Fibroblast of skin of back (primary cell): ENCODE measurements at places on chromosomes 5 and 9.
A peak's percentile ranks its signal among the peaks of the same experiment; 100 is the strongest.

DNA sequence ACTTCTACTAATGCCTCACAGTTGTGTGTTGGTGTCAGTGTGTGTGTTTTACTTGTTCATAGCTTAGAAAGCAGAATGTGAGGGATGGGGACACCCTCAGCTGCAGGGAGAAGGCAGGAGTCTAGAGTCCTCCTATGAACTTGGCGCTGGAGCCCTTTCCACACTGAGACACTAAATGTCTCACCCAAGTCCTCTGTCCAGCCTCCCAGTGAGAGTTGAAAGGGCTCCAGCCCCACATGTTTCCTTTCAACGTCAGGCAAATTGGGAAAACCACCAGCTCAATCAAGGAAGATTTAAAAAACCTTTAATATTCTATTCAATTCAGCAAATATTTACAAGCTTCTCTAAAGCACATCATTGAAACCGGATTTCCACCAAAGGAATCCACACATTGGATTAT is 167.6 kb upstream of the MSX2 start:
- no peak for DNase-seq

GRCh38 chr9:102587281-102587680 is 407.9 kb upstream of the CYLC2 start:
- DNase-seq = no peak

DNA sequence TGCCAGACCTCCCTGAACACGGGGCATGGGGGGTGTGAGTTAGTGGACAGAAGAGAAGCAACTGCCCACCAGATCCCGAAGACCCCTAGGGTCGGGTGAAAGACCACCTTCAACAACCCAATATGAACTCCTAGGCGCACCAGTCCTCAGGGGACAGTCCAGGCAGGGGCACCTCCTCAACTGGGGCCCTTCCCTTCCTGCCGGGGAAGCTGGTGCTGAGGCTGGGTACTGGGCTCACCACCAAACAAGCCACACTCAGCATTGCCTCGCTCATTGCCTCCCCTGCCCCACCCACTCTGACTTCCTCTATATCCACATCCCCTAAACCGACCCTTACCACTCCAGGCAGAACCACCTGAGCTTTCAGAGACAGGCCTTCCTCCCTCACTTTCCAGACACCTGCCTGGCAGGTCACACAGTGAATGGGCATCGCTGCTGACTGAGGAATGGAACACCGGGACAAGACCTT is 42.5 kb downstream of the SEMA4D start:
- no peak for DNase-seq

- no peak for DNase-seq
Measured at GRCh38 chr5:33065131-33065530, 354.0 kb downstream of the NPR3 start.

GRCh38 chr5:122415801-122416120 is 103.7 kb downstream of the SNCAIP start:
- DNase-seq = no peak

- no peak for DNase-seq
Measured at GRCh38 chr5:5158472-5158895, 18.4 kb downstream of the ADAMTS16 start.

DNA sequence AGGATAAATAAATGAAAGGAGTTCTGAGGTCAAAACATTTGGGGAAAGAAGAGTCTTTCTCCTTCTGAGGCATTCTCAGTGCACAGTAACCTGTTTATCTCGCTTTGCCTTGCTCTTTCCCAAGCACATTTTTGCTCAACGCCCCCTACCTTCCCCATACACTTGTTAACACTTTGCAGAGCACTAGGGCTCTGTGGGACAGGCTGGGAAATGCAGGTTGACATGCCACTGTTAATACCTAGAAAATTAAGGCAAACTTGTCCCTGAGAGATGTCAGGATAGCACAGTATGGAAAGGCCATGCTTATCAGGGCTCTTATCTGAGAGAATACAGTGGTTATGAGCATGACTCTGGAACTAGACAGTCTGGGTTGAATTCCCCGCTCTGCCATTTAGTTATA is 152.0 kb downstream of the DOCK8 start:
- no peak for DNase-seq

GRCh38 chr9:127055745-127056402 is 66.6 kb downstream of the ANGPTL2 start:
- DNase-seq = no peak

DNA sequence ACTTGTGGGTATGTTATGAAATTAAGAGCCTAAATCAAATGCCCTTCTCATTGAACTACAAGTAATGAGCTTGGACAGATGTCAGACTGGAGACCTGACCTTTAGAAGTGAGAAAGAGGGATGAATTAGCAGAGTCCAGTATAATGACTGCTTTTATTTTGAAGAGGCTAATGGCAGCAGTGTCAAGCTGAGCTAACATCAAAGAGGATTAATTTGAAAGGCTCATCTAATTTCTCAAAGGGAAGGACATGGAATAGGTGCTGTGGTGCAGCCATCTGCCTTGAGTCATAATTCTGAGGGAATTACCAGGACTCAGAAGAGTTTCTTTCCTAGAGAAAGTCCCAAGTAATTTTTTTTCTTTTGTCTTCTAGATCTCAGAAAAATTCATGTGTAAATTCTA is 57.6 kb downstream of the FAM81B start:
- no peak for DNase-seq

GRCh38 chr5:173334808-173335207 is 6.6 kb upstream of the STC2 start:
- DNase-seq = peak; percentile 63

GRCh38 chr5:172612771-172613170 is 28.3 kb upstream of the NEURL1B start:
- no peak for DNase-seq

DNA sequence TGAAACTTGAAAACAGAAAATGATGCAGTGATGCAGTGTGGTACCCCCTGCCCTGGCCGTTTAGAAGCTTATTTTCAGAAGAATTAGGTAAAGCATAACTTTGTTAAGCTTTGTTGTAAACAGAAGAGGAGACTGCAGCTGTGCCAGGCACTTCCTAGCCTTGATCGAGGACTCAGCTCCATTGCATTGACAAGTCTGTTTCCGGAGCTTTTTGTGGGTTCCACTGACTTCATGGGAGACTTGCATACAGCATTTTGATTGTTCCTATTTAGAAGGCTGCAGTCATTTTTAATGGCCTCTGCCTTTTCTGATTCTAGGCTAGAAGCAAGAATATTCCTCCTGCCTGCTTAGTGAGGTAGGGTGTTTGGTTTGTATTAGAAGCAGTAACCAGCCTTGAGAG is 12.3 kb downstream of the MVB12B start:
- DNase-seq = no peak

GRCh38 chr5:157516626-157517325 is 56.8 kb downstream of the NIPAL4 start:
- DNase-seq = peak; percentile 95

DNA sequence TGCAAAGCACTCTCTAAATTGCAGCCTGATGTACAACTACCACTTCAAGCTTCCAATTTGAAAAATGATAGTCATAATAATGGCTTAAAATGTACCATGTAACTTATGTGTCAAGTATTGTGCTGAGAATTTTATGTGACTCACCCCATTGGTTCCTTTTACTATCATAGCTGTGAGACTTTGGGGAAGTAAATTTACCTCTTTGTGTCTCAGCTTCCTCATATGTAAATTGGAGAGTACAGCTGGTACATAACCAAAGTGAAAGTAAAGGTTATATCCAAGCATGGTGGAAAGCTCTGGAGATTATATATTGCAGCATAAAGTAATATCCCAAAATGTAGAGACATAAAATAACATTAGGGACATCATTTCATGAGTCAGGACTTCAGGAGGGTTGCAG is 2200.4 kb upstream of the C9orf72 start:
- no peak for DNase-seq

- no peak for DNase-seq
Measured at GRCh38 chr9:70566751-70567150, 152.3 kb upstream of the KLF9 start.

GRCh38 chr9:103397868-103398600 is 402.9 kb downstream of the CYLC2 start:
- DNase-seq = peak; percentile 33

- peak; percentile 74 for DNase-seq
Measured at GRCh38 chr5:89703817-89704216, 705.7 kb downstream of the CETN3 start.

DNA sequence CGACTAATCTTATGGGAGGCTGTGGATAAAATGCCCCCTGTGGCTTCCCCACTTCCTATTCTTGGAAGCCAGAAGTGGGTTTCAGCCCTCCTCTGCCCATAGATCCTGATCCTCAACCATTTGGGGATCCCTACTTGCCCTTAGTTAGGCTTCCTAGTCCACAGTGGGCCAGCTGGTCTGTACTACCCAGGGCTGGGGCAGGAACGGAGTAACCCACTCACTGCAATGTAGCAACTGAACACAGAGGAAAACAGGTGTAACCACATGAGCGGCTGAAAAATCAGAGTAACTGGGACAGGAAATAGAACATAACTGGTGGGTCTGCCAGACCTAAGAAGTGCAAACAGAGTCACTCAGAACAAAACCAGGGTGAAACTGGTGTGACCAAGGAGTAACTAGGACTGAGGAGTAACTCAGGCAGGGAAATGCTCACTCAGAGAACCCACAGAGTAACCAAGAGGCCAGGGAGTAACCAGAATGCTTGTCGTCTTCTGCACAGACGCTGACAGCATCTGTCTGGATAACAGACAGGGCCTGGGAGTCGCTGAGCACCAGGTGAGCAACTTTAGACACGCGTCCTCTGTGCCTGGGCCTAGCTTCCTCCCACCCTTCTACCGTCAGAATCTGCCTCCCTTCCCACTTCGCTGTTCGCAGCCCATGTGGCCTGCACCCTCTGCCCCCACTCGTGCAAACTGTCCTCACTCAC is 1.0 kb downstream of the AQP3 start:
- no peak for DNase-seq

DNA sequence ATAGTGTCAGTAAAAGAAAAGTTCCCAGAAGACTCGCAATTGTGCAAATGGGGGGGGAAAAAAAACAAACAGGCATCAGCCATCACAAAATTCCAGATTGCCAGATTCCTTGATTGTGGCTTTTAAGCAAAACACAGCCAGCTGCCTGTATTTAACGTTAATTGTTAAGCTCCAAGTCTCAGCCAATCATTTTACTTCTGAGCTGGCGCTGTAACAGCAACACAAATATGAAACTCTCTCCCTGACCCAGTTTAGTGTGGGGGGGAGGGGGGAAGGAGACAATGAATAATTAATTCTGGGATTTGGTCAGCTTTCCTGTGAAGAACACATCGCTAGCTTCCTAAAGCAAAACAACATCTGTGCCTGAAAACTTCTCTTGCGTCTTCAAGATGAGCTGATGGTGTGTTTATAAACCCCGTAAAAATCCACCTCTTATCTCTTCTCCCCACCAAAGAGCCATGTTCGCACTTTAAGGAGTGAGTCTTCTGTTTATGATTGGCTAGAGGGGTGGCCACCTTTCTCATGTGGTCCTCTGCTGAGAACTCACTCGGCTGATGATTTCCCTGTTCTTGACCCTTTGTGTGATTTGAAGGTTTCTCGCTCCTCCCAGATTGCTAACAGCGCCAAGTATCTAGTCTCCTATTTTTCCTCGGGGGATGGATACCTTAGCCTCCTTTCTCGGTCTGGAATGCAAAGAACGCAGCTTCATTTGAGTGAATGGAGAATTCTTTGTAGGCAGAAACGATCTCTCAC is 160.2 kb upstream of the DAPK1 start:
- DNase-seq = peak; percentile 42

- DNase-seq = peak; percentile 78
Measured at GRCh38 chr9:131019388-131020239, 10.6 kb downstream of the LAMC3 start.

DNA sequence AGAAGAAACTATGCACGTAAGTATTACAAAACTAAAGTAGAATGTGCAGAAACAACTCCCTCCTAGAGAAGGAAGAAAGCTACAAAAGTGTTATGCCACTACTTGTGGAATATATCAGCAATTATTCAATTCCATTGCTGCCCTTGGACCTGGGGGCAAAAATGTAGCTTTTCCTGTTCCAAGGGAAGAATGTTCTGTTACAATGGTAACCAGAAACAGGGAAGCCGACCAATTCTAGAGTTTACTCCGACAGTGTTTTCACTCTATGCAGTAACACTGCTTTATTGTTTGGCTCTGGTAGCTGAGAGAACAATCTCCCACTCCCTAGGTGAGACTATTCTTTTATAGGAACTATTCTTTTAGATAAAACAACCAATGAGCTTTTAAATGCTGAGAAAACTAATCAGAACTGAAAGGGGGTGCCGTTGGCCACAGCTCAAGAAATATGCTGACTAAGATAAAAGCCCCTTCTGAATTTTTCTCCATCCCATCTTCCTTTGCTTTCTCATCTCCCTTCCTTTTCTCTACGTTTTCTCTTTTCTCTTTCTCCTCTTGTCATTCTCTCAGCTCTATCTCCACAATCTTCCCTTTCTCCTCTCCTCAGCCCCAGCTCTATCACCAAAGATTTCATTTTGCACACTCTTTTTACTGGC is 54.1 kb downstream of the SLC1A3 start:
- DNase-seq = no peak

- DNase-seq = no peak
Measured at GRCh38 chr5:173895401-173896165, 7.4 kb downstream of the CPEB4 start.

- no peak for DNase-seq
Measured at GRCh38 chr5:38011668-38012188, 171.9 kb upstream of the GDNF start.

- no peak for DNase-seq
Measured at GRCh38 chr5:145449794-145450193, 385.3 kb downstream of the PRELID2 start.

DNA sequence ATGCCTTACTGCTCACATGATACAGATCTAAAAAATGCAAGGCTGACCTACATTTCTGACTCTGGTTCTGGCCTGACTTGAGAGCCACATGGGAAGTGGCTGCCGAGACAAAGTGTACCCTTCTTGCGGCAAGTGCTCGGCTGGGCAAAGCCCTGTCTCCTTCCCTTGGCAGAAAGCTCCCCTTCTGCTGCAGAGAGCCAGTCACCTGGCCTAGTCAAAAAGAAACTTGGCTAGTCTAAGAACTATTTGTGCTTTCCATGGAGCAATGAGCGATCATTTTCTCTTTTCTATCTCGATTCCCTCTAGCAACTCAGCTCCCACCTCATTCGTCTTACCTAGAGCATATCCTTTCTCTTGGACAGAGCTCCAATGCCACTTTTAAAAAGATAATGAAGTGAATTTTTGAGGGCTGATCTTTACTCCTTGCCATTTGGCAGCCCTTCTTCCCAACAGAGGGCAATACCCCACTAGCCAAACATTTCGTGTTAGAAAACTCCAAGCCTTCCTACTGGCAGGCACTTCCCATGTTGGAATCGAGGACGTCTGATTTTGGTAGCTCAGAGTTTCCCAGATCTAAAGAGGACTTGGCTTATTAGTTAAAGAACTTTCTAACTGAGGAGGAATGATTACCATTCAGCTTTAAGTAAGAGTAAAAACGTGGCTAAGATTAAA is 108.1 kb upstream of the PRRC1 start:
- DNase-seq = no peak
